Activated CD8-positive, alpha-beta T cell treated with anti-CD3 and anti-CD28 coated beads for 36 hours (primary cell): ENCODE measurements at places on chromosomes 3 and 15.

DNA sequence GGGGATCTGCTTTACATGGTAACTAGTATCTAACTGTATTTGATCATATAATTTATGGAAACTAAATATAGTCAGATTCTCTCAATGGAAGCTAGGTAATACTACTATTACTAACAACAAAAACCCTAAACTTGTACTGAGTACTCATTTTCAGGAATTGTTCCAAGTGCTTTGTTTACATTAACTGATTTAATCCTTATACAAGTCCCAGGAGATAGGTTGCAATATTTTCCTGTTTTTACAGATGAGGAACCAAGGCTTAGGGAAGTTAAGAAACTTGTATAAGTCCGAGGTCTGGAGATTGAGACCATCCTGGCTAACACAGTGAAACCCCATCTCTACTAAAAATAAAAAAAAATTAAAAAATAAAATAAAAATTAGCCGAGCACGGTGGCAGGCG is 7.5 kb upstream of the MTHFS start:
- no peak for DNase-seq
- H3K4me3 ChIP-seq = no peak overlapping the region
- peaks cover 27% of the 10 kb centered on the region for H3K4me1 ChIP-seq
- no peaks in the 10 kb centered on the region for H3K27me3 ChIP-seq

DNA sequence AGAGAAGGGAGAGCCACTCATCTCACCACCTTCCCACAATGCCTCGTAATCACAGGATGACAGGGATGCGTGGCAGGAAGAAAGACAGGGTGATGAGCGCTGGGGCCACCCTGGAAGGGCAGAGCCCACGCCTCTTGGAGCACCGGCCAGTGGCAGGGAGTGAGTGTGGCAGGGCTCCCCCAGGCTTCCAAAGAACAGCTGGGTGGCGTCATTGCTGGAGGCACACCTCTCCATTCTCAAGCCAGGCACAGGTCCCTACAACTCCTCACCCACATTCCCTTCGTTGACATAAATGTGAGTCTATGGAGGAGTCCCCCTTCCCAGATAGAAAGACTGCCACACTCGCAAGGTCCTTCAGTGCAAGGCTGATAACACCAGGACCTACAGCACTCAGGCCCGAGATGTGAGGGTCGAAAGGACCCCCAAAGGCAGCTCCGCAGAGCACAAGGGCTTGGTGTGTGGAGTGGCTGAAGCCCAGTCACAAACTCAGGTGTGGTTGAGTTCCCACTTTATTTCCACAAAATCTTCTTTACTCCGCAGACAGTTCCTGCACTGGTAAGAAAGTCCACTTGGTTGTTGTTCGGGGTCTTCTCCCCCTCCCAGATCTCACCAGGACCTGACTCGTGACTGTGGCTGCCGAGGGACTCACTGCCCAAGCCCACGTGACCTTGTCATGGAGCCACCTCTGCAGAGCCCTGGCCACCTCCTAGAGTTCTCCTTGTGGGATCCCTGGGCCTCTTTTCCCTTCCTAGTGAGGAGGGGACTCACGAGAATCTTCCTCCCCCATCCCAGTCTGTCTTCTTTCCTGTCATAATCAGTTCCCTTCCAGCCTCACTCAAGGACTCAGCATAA is 22.4 kb upstream of the CORO2B start:
- H3K27me3 ChIP-seq = peaks cover 54% of the 10 kb centered on the region
- no peaks in the 10 kb centered on the region for H3K36me3 ChIP-seq
- no peak for DNase-seq
- no peak overlapping the region for H3K27ac ChIP-seq
- H3K4me1 ChIP-seq = peaks cover 14% of the 10 kb centered on the region
- no peak overlapping the region for H3K4me3 ChIP-seq

GRCh38 chr3:174332391-174332790 is 526.7 kb upstream of the NAALADL2 start:
- H3K4me3 ChIP-seq = no peak overlapping the region
- H3K36me3 ChIP-seq = no peaks in the 10 kb centered on the region
- DNase-seq = no peak
- H3K4me1 ChIP-seq = no peaks in the 10 kb centered on the region
- no peaks in the 10 kb centered on the region for H3K27me3 ChIP-seq

- H3K4me1 ChIP-seq = no peaks in the 10 kb centered on the region
- no peaks in the 10 kb centered on the region for H3K27me3 ChIP-seq
- no peak overlapping the region for H3K27ac ChIP-seq
- H3K4me3 ChIP-seq = no peak overlapping the region
These were observed 580.2 kb downstream of the NLGN1 start for GRCh38 chr3:173977747-173978146.

DNA sequence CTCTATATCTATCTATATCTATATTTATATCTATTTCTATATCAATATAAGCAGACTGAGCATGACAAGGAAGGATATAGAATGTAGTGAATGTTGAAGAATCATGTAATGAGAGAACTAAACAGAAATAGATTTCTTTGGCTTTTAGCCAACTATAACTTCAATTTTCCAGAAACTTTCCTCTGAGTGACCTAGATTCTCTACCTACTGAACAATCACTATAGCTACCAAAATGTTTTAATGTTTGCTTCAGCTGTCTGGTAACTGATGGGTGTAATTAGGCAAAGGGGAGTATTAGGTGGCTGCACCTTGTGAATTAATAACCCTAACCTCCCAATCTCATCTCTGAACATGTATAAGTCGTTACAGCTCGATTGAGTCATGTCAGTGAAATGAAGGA is 76.4 kb upstream of the ROBO1 start:
- DNase-seq = no peak
- no peak overlapping the region for H3K27ac ChIP-seq
- no peaks in the 10 kb centered on the region for H3K36me3 ChIP-seq

DNA sequence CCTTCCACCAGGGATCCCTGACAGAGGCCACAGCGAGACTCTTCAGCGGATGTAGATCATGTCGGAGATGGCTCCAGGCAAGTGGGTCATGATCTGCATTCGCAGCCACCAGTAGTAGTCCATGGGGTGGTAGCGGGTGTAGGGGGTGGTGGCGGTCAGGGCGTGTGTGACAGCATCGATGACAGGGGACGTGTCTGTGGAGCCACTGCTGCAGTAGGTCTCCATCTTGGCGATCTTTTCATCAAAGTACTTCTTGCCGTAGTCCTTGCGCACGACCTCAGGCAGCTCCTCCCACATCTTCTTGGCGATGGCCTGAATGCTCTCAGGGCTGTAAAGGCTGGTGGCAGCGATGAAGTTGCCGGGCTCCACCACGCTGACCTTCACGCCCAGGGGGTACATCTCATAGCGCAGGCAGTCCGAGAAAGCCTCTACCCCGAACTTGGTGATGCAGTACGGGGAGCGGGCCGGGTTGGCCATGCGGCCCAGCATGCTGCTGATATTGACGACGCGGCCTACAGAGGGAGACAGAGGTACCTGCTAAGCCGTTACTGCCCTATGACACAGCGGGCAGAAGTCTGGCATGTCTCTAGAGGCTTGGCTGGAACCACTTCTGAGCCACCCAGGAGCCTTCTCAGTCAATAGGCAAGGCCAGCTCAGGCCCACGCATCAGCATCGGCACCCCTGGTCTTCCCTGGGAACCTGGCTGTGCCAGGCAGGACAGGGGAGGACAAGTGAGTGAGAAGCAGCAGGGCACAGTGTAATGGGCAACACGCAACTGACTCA is 43.7 kb downstream of the BDH1 start:
- H3K4me1 ChIP-seq = peaks cover 18% of the 10 kb centered on the region
- H3K36me3 ChIP-seq = peaks cover 49% of the 10 kb centered on the region
- H3K27me3 ChIP-seq = no peaks in the 10 kb centered on the region

DNA sequence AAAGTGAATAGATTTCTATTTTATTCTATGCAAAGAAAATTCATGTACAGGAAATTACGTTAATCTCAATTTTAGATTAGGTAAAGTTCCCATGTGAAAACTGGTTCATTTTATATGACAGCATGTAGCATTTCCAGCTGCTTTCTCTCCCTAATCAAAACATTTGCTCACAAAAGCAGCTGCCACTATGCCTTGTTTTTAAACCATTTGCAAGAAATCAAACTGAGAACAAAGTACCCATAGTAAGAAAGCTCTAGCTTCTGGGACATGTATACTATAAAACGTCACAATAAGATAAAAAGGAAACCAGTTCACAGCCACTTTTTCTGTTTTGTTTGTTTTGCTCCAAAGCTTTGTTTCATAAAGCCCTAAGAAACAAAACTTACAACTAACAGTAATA is 5.0 kb upstream of the CRYBG3 start:
- peaks cover 12% of the 10 kb centered on the region for H3K27me3 ChIP-seq
- no peaks in the 10 kb centered on the region for H3K36me3 ChIP-seq
- peaks cover 21% of the 10 kb centered on the region for H3K4me1 ChIP-seq
- no peak overlapping the region for H3K4me3 ChIP-seq
- no peak overlapping the region for H3K27ac ChIP-seq

DNA sequence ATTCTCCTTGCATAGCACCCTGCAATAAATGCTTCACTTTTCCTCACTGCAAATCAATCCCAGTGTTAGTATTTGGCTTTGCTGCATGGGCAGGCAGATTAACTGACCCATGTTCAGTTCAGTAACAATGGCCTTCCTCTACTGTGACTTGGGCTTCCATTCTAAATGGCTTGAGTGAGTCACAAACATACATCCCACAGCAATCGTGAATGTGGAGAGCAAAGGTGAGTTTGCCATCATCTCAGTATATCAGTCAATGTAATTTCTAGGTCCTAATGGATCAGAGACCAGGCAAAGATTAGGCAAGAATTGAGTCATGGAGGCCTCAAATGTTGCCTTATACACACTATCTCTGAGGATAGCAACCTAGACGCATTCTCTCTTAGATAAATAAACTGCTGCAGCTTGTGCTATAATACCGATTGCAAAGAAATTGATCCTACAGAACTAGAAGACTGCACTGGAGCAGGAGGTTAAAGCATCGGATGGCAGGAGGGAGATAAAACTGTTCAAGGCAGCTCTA is 8.3 kb upstream of the ATP8B4 start:
- no peak overlapping the region for H3K4me3 ChIP-seq
- no peak overlapping the region for H3K27ac ChIP-seq
- no peak for DNase-seq
- peaks cover 8% of the 10 kb centered on the region for H3K36me3 ChIP-seq

- H3K36me3 ChIP-seq = no peaks in the 10 kb centered on the region
- no peaks in the 10 kb centered on the region for H3K27me3 ChIP-seq
- no peak overlapping the region for H3K27ac ChIP-seq
- H3K4me1 ChIP-seq = no peaks in the 10 kb centered on the region
- no peak for DNase-seq
These were observed 1063.0 kb upstream of the GBE1 start for GRCh38 chr3:82824491-82824890.

DNA sequence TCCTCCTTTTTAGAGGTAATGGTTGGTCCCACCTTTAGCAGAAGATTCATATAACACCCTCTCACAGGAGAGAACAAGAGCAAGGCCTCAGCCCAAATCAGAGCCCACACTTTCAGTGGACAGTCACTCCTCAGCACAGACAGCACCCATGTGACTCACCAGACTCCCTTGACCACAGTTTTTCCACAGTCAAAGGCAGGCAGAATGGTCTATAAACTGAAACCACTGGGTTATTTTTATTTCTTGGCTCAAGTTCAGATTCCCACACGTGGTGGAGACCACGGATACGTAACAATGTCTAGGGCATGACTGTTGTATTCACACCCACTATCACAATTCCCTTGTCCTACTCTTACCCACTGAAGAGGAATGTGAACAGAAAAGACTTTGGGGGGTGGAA is 237.8 kb upstream of the UBE2E1 start:
- H3K4me1 ChIP-seq = no peaks in the 10 kb centered on the region
- no peak for DNase-seq
- H3K4me3 ChIP-seq = no peak overlapping the region
- peaks cover 3% of the 10 kb centered on the region for H3K36me3 ChIP-seq
- H3K27me3 ChIP-seq = no peaks in the 10 kb centered on the region
- H3K27ac ChIP-seq = no peak overlapping the region

DNA sequence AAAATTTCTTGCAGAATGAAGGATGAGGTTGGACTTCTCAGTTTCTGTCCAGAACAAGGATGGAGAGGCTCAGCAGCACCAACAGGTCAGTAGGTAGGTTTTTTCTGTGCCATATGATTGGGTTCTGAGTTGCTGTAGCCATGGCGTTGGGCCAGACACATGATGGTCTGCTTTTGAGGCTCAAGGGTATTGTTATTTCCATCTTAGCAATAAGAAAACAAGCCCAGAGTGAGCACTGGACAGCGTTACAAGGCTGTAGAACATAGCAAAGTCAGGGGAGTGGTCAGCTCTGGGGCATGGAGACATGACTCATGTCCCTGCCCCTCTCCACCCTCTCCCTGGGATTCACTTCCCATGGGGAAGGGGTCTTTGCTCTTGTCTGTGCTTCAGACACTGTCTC is 137.6 kb upstream of the TOPAZ1 start:
- H3K27ac ChIP-seq = no peak overlapping the region
- H3K27me3 ChIP-seq = peaks cover 33% of the 10 kb centered on the region
- no peaks in the 10 kb centered on the region for H3K36me3 ChIP-seq
- H3K4me3 ChIP-seq = no peak overlapping the region

DNA sequence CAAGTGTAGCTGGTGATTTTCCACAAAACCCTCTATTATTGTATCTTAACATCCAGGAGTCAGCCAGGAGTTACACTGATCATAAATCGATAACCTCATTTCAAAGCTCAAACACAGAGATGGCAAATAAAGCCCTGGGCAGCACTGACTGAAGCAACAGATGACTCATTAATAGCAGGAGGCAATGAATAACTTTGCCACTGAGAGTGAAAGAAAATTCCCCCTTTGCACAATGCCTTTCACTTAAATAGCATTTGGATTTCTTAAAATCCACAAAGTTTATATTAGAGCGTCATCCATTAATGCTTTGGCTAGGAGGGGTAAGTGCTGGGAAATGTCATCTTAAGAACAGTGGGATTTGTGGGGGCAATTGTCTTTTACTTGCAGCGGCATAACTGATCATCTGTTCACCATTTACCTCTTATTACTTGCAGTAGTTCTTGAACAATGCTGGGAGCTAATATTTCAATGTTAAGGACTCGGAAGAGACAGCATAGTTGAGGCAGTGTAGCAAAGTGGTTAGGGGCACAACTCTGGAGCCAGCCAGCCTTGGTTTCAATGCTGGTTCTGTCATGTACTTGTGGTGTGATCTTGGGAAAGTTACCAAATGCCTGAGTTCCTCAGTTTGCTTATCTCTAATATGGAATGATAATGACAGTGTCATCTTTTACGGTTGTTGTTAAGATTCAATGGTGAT is 630.4 kb upstream of the TBL1XR1 start:
- H3K4me3 ChIP-seq = no peak overlapping the region
- no peak overlapping the region for H3K27ac ChIP-seq
- peaks cover 4% of the 10 kb centered on the region for H3K4me1 ChIP-seq
- no peaks in the 10 kb centered on the region for H3K36me3 ChIP-seq
- no peaks in the 10 kb centered on the region for H3K27me3 ChIP-seq
